Hematopoietic multipotent progenitor cell treated with erythropoietin and hydrocortisone succinate and interleukin-3 and kit ligand, for 4 days (in vitro differentiated cells): ENCODE measurements at places on chromosomes 3 and 15.
A peak's percentile ranks its signal among the peaks of the same experiment; 100 is the strongest.

DNA sequence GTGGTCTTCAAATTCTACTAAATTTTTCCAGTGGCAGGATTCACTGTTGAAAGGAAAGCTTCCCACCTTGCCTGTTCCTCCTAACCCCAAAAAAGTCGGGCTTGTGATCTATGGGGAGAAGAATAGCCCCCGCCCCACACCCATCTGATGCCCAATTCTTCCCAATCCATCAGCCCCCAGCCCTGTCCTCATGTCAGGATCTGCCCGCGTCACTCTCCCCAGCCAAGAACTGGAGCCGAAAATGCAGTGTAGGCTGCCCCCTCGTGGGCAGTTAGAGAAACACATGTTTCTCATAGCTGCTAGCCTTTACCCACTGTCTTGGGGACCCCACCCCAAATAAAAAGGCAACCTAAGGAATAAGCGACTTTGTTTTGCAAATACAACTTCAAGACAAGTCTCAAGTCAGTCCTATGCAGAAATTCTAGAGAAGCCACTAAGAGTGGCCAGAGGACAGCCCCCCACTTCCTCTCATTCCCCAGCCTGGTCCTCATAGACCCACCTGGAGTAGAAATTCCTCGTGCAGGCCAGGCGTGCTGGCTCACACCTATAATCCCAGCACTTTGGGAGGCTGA lies 13.0 kb upstream of the CSK start:
- peak; percentile 80 for DNase-seq

GRCh38 chr15:95715116-95715903 lies 615.2 kb upstream of the NR2F2 start:
- DNase-seq, result no peak

- DNase-seq, result no peak
These were observed 33.8 kb upstream of the SUCLG2 start for GRCh38 chr3:67688231-67688630.

DNA sequence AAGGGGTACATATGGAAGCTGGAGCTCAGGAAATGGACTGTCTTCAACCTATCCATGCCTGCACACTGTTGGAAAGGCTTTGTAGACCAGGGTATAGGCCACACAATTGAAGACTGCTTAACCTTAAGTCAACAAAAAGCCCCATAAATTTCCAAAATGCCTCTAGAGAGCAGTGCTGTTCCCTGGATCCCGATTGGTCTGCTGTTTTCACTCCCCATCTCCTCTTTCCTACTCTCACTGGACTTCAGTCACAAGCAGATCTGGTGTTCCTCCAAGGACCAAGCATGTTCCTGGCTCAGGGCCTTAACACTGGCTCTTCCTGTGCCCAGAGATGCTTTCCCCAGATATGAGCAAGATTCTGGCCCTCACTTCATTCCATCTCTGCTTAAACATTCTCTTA lies 22.8 kb upstream of the LRRC34 start:
- DNase-seq, result no peak

GRCh38 chr3:184059424-184059823 lies 6.6 kb downstream of the HTR3C start:
- DNase-seq, result peak; percentile 50

DNA sequence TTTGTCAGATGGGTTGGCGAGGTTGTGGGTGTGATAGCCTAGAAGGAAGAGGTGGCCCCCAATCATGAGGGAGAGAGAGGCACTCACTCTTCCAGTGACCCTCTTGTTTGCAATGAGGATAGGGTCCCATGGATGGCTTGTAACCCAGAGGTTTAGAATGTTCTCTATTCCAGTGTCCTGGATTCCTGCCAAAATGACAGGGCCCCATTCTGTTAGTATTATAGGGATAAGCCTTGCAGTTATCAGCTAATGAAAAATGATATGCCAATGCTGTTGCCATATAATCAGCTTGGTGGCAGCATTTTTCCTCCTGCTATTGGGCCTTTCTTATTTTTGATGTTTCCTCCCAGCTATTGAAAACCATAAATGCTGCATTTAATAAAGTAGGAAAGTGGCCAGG lies 23.3 kb upstream of the SENP7 start:
- DNase-seq, result no peak

- no peak for DNase-seq
These were observed 147.1 kb downstream of the PGPEP1L start for GRCh38 chr15:98860281-98861041.
